Stimulated activated CD8-positive, alpha-beta memory T cell treated with anti-CD3 and anti-CD28 coated beads, Interleukin-4, amount 100 ng/mL, for 4 hours (primary cell): ENCODE measurements at places on chromosomes 16 and 17.

DNA sequence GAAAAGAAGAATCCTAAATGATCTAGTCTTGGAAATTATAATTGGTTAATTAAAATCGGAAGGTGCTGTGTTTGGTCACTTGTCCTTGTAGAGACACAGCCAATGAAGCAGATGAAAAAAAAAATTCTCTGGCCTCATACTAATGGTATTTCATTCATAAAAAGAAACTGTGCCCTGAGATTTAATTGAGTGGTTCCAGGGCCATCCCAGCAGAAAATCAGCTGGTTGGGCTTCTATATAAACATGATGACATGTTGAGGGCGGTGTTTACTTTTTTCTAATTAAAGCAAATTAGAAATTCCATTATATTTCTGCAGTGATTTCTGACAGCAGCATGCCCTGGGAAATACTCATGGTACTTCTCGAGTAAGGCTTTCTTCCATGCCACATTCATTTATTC lies 191.9 kb upstream of the KCNJ16 start:
- DNase-seq = no peak

DNA sequence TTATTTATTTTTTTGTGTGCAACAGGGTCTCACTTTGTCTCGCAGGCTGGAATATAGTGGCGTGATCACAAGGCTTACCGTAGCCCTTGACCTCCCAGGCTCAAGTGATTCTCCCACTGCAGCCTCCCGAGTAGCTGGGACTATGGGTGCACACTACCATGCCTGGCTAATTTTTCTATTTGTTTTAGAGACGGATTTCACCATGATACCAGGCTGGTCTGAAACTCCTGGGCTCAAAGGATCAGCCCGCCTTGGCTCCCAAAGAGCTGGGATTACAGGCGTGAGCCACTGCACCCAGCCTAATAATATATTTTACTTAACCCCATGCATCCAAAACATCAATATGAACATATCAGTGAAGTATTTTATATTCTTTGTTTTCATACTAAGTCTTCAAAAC lies 2.0 kb downstream of the CCDC200 start:
- no peak for DNase-seq

DNA sequence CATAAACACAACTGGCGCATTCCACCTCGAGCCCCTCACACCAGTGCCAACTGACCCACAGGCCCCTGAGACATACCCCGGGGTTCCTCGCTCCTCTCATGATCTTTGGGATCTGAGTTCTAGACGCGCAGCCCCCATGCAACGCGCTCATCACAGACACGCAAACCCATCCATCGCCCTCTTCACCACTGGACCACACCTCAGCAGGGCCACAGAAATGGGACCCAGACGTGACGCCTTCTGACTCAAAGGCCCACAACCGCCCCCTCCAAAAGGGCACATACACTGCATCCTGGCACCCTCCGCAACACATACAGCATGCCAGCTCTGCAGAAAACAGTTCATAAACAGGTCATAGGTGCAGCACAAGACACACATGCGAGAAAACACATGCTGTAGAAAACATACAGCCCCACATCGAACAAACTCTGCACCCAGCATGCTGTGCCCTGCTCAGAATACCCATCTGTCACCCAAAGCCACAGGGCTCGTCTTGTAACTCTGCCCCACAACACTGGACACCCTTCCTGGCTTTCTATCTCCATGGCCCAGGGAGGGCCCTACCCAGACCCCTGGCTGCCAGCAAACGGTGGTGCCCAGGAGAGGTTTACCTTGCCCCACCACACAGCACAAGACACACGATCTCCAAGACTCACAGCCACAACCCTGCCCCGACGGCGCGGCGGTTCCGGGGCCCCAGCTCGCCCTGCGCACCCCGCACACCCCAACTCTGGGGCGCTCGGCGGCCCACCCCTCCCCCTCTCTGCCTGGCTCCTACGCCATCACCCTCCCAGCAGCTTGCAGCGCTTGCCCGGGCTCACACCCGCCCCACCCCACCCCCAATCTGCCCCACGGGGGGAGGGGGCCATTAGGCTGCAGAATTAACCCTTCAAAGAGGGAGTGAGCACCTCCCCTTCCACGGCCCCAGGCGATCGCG lies 887 bp downstream of the ZBTB4 start:
- peak; percentile 16 for DNase-seq

- DNase-seq = no peak
Observed at GRCh38 chr16:78689536-78689935, 590.1 kb downstream of the WWOX start.

DNA sequence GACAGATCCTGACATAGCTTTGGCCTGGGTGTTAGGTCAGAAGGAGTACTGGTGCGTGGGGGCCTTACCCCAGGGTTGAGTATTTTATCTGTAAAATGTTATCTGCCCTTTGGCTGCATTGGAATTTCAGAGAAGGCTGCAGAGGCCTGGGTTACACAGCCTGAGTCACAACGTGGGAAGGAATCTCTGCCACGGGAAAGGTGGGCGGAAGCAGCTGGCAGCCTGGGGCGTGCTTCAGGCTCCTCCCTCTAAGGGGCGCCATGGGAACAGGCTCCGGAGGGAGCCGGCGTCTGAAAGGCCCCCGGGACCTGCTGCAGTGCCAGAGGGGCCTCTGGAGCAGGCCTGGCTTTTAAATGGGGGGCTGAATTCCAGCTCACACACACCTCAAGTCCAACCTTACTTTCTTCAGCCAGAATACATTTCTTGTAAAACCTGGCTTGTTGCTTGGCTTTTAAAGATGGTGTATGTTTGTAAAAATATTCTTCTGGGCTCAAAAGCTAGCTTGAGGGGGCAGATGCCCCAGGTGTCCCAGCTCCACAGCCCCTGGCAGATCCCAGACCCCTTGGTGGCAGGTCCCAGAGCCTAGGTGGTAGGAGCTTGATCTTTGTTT lies 142.2 kb downstream of the RAB11FIP4 start:
- DNase-seq = no peak

GRCh38 chr17:488993-489757 lies 136.6 kb upstream of the RPH3AL start:
- no peak for DNase-seq

DNA sequence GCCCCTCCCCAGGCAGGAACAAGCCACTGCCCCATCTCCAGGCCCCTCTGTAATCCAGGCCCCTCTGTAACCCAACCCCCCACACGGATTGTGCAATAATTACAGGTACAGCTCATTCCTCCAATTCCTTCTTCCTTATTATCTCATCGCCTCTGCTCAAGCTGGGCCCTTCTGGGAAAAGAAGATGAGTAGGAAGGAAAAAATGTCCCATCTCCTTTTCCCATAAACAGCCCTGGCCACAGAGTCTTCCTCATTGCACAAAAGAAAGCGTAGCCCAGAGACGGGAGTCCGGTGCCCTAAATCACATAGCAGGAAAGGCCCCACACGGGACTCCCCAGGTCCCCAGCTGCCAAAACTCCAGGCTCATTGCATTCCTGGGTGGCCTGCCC lies 3.6 kb upstream of the LITAFD start:
- no peak for DNase-seq

GRCh38 chr16:66604376-66605176 lies at the start of gene CMTM3:
TSS of gene CMTM3 (plus strand) at chr16:66604704. CDS start at chr16:66604806, 102 bp downstream.
- peak; percentile 52 for DNase-seq

- no peak for DNase-seq
Observed at GRCh38 chr17:10793816-10794215, 10.1 kb downstream of the TMEM238L start.
